ENCODE measurements at places on chromosomes 3 and 15. TPM values are rescaled to one million over a fixed set of nuclear protein-coding genes. Genes with fewer than 3 reads are reported as not detected.
A peak's percentile ranks its signal among the peaks of the same experiment; 100 is the strongest.

Gene KBTBD12
- 0.06 TPM for polyA plus RNA-seq

Gene LARP6
- not detected for polyA plus RNA-seq

Gene WDR49
- polyA plus RNA-seq: not detected

GRCh38 chr3:186374376-186374775 is 12.3 kb upstream of the DGKG start:
- no peak for DNase-seq

Gene NUP210
- 81.8 TPM for polyA plus RNA-seq

GRCh38 chr3:143276592-143276991 is 157.0 kb downstream of the CHST2 start:
- no peak for DNase-seq

Gene EXD1
- polyA plus RNA-seq: not detected

Gene NEO1
- polyA plus RNA-seq: 7.3 TPM

- no peak for DNase-seq
These were observed 10.8 kb upstream of the ANPEP start for GRCh38 chr15:89825271-89825940.

DNA sequence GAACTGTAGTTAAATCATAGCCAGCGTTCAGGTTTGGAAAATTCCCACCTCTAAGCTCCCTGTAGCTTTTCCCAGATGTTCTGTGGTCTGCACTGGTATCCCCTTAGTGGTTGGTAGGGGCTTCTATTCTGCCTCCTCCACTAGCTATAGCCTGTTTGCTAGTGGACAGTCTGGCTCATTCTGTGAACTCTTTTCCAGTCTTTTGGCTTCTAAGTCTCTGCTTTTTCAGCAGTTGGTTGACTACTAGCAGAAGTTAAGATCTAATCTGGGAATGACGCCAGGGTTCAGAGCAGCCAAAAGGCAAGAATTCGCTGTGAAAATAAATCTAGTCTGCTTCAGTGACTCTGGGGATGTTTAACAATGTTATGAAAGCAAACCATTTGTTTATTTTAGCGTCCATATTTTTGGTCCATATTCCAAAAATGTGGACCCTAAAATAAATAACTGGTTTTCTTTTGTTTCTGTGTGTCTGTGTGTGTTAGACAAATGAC is 73.7 kb upstream of the WDR72 start:
- no peak for DNase-seq

Gene PLSCR1
- polyA plus RNA-seq: 24.9 TPM

GRCh38 chr3:49017971-49018706 is at the start of gene DALRD3:
TSS of gene DALRD3 (minus strand) at chr3:49018580. CDS start at chr3:49018564, 16 bp downstream.
- peak; percentile 70 for DNase-seq

DNA sequence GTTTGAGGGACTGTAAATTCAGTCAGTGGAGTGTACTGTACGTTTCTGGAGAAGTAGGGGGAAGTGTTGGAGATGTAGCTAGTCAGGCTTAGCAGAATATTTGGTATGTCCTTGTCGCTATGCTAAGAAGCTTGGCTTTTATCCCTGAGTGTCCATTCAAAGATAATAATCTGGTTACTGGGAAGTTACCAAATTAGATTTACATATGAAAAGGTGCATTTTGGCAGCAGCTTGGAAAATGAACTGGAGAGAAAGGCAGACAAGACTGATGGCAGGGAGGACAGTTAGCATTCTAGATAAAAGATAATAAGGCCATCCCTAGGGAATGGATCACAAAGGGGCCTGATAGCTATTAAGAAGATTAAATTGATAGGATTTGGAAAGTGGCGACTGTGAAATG is 58.7 kb downstream of the P2RY1 start:
- no peak for DNase-seq

Gene CD200R1
- 22.6 TPM for polyA plus RNA-seq
